ENCODE measurements at places on chromosomes 7 and 10. TPM values are rescaled to one million over a fixed set of nuclear protein-coding genes. Genes with fewer than 3 reads are reported as not detected.

ASB15 gene
- not detected for total RNA-seq

FKBP9 gene
- total RNA-seq: 101 TPM

ARHGEF5 gene
- 2.3 TPM for total RNA-seq

OR2A42 gene
- not detected for total RNA-seq

FGFBP3 gene
- 1.1 TPM for total RNA-seq

LIPM gene
- total RNA-seq: not detected

FXYD4 gene
- total RNA-seq: not detected

HYAL4 gene
- 0.05 TPM for total RNA-seq

PTF1A gene
- total RNA-seq: not detected

TAS2R4 gene
- total RNA-seq: 0.05 TPM

PCLO gene
- 5.9 TPM for total RNA-seq

TSPAN13 gene
- 24.3 TPM for total RNA-seq

CPA4 gene
- total RNA-seq: 22.0 TPM

COL26A1 gene
- total RNA-seq: not detected

MBL2 gene
- 0.05 TPM for total RNA-seq

PNLIP gene
- not detected for total RNA-seq

KCNIP2 gene
- 0.45 TPM for total RNA-seq

HKDC1 gene
- 5.4 TPM for total RNA-seq

STK32C gene
- total RNA-seq: 17.8 TPM

SEC31B gene
- total RNA-seq: 4.7 TPM

TMEM213 gene
- not detected for total RNA-seq

PRF1 gene
- total RNA-seq: not detected

ANKRD2 gene
- 0.37 TPM for total RNA-seq

TEX47 gene
- not detected for total RNA-seq

EEPD1 gene
- total RNA-seq: 2.5 TPM

GPR146 gene
- 1.8 TPM for total RNA-seq

MMP21 gene
- not detected for total RNA-seq

SPDYE11 gene
- total RNA-seq: not detected

OR2A7 gene
- total RNA-seq: not detected

ASAH2 gene
- 4.9 TPM for total RNA-seq

SPDYE2B gene
- total RNA-seq: not detected

GDI2 gene
- 152 TPM for total RNA-seq

PLPP4 gene
- 3.2 TPM for total RNA-seq

PPP1R3C gene
- not detected for total RNA-seq

SPDYE8 gene
- total RNA-seq: not detected

HMX3 gene
- 3.5 TPM for total RNA-seq

IGF2BP3 gene
- total RNA-seq: 146 TPM

SVOPL gene
- not detected for total RNA-seq

PIP4K2A gene
- total RNA-seq: 29.9 TPM

NT5C2 gene
- 27.9 TPM for total RNA-seq

HOXA1 gene
- 1.1 TPM for total RNA-seq

HMX2 gene
- total RNA-seq: not detected

CYP26A1 gene
- total RNA-seq: 0.91 TPM

TMEM176B gene
- total RNA-seq: not detected

SFXN3 gene
- total RNA-seq: 95.2 TPM

NXPH1 gene
- not detected for total RNA-seq

CYREN gene
- total RNA-seq: 72.5 TPM

FAM25G gene
- total RNA-seq: not detected

SSMEM1 gene
- not detected for total RNA-seq

CLDN3 gene
- not detected for total RNA-seq

VIPR2 gene
- total RNA-seq: not detected

MSMB gene
- total RNA-seq: not detected

GNG11 gene
- 13.0 TPM for total RNA-seq

All from A375 (cell line).